Stimulated activated CD4-positive, alpha-beta T cell treated with anti-CD3 and anti-CD28 coated beads, Interleukin-1b, Interleukin-23, amount 100 ng/mL, for 4 hours (primary cell): ENCODE measurements at places on chromosomes 13 and 19.
A peak's percentile ranks its signal among the peaks of the same experiment; 100 is the strongest.

GRCh38 chr13:79919091-79919490 lies 421.8 kb downstream of the SPRY2 start:
- DNase-seq = no peak

GRCh38 chr19:408902-409515 lies at the start of gene C2CD4C:
Gene C2CD4C (minus strand): TSS chr19:409147. CDS start chr19:408361, 786 bp downstream.
- DNase-seq = peak; percentile 35

DNA sequence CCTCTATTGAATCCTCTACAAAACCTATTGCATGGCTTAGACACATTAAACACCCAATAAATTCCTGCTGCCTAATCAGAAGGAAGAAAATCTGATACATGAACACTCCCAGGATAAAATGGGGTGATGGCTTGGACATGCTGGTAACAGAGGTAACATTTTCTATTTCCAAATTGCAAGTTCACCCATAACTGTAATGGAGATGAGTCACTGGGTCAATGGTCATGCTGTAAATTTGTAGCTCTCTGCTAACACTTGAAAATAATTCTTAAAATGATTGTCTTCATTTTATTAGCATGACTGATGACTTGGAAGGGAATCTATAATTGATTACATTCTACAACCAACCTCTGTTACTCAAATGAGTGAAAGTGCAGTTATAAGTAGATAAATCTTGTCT lies 434.1 kb downstream of the FGF14 start:
- no peak for DNase-seq

- no peak for DNase-seq
Observed at GRCh38 chr13:22243469-22244163, 572.7 kb downstream of the FGF9 start.

DNA sequence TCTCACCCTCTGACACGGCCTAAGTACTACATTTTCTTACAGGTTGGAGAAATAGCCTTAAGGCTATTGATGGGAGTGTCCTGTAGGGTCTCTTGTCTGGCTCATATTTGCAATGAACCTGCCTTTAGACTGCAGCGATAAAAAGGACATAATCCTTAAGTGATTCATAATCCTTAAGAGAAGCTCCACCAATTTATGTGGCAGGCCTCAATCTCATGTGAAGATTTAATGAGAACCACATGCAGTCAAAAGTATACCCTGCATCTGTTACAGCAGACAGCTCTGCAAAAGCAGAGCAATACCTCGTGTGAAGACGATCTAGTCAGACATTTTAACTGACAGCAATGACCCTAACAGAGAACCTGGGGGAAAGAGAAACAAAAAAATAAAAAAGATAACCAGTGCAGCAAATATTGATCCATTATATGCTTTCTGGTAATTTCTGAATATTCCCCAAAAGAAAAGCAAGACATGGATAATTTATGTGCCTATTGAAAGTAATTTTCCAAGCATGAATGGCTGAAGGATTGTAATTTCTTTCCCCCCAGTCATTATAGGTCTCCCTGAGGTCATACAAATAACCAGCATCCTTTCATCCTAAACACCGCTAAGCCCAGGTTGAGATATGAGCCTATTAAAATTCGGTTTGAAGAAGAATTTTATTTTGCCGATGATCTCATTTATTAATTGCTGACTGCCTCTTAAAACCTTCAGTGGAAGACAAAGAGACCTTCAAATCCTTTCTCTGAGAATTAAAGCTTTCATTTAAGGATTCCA lies 321.8 kb upstream of the NBEA start:
- DNase-seq = no peak

DNA sequence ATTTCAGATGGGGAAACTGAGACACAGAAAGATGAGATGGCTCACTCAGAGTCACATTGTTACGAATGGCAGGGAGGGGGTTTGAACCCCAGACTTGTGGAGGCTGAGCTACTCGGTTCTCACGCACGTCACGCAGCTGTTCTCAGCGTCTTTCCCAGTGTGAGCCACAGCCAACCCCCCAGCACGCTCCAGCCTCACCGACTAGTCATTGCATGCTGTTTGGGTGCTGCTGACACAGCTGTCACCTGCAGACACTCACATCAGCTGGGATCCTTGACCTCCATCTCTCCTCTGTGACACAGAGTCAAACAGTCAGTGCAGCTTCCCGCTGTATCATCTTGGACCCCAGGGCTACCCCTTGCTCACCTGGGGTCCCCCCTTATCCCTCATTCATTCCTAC lies 2.4 kb upstream of the NCAN start:
- no peak for DNase-seq

DNA sequence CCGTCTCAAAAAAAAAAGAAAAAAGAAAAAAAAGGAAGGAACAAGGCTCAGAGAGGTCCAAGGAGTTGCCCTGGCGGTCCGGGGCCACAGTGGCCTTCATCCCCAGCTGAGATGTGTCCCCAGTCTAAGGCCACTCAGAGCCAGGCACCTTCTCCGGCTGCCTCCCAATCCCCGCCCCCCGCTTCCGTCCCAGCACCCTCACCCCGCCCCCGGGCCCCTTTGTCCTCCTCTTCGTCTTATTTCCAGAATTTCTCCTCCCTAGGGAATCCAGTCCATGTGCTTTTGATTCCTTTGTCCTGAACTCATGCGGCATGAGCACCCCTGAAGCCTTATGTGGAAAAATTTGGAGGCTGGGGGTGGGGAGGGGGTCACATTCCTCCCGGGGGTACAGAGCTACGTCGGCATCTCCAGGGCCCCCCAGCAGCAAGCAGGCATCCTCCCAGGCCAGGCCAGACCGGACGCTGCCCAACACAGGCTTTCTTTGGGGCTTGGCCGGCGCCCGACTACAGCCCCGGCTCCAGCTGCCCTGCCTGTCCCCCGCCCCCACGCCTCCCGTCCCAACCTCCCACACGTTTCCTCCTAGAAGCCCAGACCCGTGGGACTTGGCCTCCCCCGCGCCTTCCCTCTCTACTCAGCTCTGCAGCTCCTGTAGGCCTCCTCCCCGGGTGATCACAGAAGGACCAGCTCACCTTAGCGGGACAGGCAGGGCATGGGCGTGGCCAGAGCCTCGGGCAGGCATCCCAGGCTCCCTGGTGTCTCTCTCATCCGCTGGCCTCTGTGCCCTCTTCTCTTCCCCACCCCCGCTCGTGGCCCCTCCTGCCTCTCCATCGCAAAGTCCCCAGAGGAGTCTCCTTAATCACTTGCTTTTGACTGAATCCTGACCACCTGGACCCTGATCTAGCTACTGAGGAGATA lies 17.8 kb upstream of the ADGRE5 start:
- DNase-seq = peak; percentile 51
